NCI-H2171 treated with DMSO at 0.1 percent for 48 hours (cell line): ENCODE measurements at places on chromosomes 12 and 14.

GRCh38 chr14:105173901-105174894 lies 5.6 kb upstream of the JAG2 start:
- DNase-seq, result no peak

- DNase-seq, result no peak
These were observed 28.1 kb upstream of the PPM1A start for GRCh38 chr14:60220917-60221316.

DNA sequence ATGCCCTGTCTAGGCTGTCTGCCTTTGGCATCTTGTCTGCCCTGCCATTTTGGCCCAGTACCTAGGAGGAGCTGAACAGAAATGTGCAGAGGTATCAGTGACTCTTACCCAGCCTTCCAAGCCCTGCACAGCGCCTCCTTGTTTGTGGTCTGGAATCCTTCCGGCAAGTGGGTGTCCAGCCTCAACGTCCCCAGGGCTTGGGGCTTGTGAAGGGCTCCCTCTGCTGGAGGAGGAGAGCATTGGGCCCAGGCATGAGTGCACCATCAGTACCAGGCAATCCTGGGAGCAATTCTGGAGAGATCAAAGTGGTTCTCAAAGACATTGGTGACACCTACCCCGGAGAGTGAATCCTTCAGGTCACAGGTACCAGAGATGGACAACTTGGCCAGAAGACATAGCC lies 2.4 kb upstream of the TCL1B start:
- DNase-seq, result no peak

GRCh38 chr12:99413751-99414150 lies 233.8 kb upstream of the GARIN6 start:
- DNase-seq, result no peak

DNA sequence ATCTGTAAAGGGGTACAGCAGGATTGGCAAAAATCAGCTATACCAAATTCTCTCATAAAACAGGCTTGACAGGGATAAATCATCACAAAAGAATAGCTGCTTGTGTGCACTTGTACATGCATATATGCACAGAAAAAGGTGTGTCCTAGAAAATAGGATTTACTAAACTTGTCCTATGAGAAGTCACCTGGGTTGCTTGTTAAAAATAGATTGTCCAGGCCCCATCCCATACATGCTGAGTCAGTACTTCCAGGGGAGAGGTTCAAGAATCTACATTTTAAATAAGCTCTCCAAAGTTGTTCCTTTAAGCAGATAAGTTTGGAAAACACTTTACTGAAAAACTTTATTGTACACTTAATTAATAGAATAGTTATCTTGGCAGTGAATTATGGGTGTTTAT lies 123.1 kb downstream of the ANO6 start:
- no peak for DNase-seq

DNA sequence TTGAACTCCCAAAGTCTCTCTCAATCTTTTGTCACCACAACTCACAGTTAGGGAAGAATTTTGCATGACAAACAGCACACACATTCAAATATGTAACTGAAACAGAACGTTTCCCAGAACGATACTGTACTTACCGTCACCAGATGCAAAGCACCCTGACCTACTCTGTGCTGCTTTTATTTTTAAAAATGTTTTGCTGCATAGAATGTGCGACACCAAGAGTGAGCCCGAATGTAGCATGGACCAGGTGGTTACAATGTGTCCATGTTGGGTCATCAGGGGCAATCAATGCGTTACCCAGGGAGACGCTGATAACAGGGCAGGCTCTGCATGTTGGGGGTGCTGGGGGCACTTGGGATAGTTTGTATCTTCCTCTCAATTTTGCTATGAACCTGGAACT lies 14.6 kb upstream of the EIF5 start:
- DNase-seq, result no peak

DNA sequence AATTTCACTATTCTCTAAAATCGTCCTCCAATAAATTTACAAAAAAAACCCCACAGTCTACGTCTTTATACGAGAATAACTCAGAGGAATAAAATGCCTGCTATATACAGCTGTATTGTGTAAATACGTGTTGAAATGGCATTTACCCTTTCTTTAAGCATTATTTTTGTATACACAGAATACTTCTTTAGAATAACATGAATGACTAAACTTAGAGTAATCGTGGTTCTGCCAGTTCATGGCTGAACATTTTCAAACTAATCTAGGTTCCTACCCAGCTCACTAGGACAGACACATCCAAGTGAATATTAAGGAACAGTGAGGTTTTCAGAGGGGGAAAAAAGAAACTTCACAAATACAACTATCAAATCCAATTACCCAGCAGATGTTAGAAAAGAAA lies 24.6 kb downstream of the DICER1 start:
- no peak for DNase-seq

GRCh38 chr12:56326533-56326932 lies 7.3 kb downstream of the PAN2 start:
- DNase-seq, result peak; percentile 16

DNA sequence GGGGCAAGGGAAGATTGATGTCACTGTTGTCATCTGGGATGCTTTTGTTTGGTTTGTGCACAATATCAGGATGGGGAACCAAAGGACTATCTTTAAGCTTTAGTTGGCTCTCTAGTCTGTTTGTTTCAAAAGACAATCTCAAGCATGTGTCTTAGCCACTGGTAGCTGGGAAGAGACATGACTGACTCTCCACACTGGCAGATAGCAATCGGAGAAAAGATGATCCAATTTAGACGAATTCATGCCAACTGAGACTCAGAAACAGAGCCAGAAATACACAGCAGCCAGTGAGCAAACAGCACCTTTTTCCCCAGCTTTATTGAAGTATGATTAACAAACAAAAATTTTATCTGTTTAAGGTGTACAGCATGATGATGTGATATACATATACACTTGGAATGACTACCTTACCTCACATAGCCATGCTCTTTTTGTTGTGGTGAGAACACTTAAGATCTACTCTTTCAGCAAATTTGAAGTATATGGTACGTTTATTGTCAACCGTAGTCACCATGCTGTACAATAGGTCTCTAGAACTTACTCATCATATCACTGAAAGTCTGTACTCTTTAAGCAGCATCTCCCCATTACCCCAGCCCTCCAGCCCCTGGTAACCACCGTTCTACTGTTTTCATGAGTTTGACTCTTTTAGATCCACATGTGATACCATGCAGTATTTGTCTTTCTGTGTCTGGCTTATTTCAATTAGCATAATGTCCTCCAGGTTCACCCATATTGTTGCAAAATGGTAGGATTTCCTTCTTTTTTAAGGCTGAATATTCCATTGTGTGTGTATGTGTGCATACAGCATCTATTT lies 50.6 kb downstream of the DUSP16 start:
- DNase-seq, result no peak

DNA sequence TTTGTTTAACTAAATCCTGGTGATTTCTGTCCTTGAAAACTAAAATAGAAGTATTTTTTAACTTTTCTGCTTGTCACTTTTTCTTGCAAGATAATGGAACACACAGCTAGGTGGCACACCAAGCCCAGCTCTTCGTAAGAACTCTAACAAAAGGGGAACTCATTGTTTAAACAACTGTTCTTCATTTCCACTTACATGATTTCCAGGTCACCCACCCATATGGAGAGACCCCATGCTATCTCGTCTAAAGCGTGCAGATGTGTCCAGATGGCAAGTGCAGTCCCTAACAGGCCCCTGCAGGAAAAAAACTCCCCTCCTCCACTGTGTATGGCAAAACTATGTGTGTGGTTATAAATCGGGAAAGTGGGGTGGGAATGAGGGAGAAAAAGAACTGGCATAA lies 43.3 kb upstream of the NT5DC3 start:
- DNase-seq, result peak; percentile 77

GRCh38 chr14:105069871-105070759 lies 4.9 kb upstream of the GPR132 start:
- DNase-seq, result no peak

DNA sequence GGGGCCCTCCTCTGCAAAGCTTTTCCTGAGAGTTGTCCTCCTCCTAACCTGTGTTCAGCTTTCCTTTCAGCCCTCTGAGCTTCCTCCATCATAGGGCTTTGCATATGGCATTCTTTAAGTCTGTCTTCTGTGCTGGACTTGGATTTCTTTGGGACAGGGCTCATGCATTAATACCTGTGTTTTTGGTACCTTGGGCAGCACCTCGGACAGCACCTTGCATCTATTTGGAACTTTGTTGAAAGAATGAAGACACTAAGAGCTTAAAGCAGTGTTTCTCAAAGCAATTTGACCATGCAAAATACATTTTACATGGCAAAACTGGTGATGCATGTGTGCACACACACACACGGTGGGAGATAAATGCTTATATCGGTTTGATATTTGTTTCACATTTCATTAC lies 115.0 kb upstream of the SRRM4 start:
- DNase-seq, result no peak

DNA sequence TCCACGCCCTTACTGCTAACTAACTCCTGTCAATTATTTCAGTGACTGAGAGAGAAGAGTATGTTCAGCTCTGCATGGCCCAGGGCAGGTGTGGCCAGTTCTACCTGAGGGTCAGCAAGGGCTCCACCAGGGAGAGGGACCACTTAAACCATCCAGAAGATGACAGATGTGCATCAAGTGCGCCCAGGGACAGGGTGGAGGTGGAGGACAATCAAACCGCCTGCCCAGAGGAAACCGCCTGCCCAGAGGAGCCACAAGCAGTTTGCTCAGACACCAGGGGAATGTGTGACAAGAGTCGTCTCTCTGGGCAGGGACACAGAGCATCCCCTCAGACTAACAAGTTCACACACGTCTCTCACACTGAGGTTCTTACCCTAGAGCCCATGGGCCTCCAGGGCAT lies 14.5 kb downstream of the DPF3 start:
- no peak for DNase-seq

DNA sequence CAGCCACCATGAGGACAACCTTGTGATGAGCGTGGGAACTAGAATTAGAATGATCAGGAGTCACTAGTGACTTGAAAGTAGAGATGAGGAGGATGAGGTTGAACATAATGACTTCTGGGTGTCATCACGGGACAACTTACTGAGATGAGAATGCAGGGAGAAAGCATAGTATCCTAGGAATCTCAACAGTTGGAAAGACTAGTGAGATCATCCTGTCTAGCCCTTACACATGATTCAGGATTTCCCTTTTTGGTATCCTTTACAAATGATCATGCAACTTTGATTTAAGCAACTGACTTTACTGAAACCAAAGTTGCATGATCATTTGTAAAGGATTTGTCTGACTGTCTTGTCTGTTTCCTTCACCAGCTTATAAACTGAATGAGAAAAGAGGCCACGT lies 51.8 kb upstream of the HIF1A start:
- no peak for DNase-seq

GRCh38 chr12:57756406-57757341 lies 1.8 kb downstream of the MARCHF9 start:
- no peak for DNase-seq

GRCh38 chr14:58864751-58865513 lies 227.2 kb downstream of the DACT1 start:
- peak; percentile 83 for DNase-seq

DNA sequence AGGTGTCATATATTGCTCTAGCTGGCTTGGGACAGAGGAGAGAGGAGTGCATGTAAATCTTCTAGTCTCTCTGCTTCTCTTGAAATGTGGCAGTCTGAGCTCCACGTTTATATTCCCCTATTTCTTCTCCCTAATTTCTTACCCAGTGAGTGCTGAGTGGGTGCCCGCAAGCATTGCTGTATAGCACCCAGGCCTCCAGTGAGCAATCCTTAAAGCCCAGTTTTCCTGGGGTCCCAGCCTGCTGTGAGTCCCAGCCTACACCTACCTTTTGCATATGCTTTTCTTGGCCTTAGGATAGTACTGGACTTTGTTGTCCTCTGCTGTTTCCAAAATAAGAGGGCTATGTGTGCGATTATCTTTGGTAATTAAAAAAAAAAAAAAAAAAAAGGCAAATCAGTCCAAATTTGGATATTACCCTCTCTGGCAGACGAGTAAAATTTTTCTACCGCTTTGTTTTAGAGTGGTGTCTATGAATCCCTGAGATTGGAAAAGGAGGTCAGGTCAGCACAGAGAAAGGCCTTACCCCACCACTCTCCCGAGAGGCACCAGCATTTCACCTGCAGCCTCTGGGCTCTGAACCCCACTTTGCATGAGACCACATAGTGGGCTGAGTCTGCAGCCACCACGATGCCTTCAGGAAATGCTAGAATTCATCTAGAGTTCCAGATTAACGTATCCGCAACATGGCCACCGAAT lies 1.1 kb downstream of the MGST1 start:
- no peak for DNase-seq

- DNase-seq, result no peak
These were observed 155.3 kb upstream of the ATP2B1 start for GRCh38 chr12:89863968-89864367.

DNA sequence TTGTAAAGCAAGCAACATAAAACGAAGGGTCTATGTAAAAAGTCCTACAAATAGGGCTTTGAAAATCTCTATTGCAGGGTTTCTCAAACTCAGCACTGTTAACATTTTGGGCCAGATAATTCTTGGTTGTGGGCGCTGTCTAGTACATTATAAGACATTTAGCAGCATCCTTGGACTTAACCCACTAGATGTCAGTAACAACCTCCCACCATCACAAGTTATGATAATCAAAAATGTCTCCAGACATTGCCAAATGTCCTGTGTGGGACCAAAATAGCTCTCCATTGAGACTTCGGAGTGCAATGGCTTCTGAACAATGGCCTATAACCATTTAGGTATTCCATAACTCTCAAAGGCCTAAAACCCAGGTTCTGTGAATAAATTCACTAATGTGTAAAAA lies 22.9 kb upstream of the DHRS7 start:
- DNase-seq, result peak; percentile 16

- no peak for DNase-seq
These were observed 335.0 kb downstream of the PCNX1 start for GRCh38 chr14:71242237-71242748.
